SK-N-MC (cell line): ENCODE measurements at places on chromosomes 16 and 17.

GRCh38 chr17:80152081-80152702 lies 5.3 kb upstream of the EIF4A3 start:
- DNase-seq, result no peak

DNA sequence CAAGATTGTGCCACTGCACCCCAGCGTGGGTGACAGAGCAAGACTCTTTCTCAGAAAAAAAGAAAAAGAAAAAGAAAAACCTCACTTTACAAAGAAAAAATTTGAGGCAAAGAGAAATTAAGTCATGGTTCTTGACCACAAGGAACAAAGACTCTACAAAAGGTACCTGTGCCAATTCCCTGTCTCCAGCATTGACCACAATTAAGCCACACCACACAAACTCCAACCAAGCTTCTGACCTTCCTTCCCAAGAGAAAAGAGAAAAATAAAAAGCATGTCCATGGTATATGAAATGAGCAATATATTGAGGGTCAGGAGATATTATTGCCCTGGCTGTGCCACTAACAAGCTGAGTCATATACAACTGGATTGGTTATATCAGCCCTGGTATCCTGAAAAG lies 146.3 kb upstream of the NOG start:
- no peak for DNase-seq

DNA sequence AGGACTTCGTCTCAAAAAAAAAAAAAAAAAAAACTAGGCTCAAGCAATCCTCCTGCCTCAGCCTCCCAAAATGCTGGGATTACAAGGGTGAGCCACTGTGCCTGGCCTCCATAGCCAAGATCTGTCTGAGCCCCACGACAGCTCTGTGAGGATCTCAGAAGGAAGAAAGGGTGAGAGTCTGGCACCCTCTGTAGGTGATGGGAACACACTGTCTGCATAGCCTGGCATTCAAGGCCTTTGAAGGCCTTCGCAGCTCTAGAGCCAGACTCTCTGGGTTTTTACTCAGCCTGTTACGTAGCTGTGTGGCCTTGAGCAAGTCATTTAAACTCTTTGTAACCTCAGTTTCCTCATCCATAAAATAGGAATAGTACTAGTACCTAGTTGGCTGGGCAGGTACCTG lies 6.3 kb upstream of the XPO6 start:
- no peak for DNase-seq

DNA sequence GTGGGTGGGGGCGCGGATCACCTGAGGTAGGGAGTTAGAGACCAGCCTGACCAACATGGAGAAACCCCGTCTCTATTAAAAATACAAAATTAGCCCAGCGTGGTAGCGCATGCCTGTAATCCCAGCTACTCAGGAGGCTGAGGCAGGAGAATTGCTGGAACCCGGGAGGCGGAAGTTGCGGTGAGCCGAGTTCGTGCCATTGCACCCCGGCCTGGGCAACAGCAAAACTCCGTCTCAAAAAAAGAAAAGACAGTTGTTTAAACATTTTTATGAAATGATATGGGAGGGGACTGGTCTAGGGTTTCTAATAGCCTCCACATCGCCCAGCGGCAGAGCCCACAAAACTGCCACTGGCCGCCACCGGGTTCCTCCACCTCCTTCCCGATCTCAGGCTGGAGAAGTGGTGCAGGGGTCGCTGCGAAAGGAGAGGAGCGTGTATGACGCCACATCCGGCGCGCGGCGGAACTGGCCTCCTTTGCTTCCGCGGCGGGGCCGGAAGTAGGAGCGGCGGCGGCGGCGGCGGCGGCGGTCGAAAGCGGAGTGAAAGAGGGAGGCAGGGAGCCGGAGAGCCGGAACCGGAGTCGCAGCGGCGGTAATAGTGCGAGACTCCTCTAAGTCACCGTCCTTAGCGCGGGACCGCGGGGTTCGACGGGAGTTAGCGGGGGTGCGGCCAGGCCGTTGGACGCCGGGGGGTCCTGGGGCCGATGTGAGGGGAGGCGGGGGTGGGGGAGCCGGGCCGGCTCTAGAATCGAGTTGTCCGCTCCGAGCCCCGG lies at the start of gene PPP4C:
Gene PPP4C, plus strand, starts transcription at position 492 of the 773 bp plus-strand sequence. CDS start 384 bp downstream, outside the sequence.
- peak; percentile 37 for DNase-seq

DNA sequence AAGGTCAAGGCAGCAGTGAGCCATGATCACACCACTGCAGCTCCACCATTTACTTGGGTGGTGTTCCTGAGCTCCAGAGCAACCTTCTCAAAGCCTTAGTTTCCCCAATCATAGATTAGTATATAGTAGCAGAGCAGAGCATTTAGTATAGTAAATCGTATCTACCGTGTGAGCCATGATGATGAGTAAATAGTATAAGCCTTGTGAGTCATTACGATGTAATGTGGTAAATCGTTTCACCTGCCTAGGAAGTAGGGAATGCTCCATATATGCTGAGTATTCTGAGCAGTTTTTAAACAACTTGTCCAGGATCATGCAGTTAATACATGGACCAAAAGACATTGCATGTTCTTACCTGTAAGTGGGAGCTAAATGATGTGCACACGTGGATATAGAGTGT lies 66.4 kb downstream of the SCNN1B start:
- no peak for DNase-seq

DNA sequence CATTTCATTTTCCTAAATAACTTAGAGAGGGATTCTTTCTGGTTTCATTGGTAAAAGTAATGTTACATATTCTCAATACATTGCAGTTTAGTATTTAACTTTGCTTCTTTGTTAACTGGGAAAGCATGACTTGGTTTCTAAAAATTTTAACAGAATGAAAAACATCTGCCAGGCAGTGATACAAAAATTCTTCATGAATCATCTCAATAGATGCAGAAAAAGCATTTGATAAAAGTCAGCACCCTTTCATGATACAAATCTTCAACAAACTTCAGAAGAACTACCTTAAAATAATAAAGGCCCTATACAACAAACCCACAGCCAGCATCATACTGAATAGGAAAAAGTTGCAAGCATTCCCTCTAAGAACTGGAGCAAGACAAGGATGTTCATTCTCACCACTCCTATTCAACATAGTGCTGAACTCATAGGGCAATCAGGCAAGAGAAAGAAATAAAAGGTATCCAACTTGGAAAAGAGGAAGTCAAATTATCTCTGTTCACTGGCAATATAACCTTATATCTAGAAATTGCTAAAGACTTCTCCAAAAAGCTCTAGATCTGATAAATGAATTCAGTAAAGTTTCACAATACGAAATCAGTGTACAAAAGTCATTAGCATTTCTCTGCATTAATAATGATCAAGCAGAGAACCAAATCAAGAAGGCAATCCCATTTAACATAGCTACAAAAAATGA lies 50.4 kb downstream of the SLFN5 start:
- no peak for DNase-seq

- no peak for DNase-seq
Observed at GRCh38 chr17:79413611-79414010, 197.2 kb downstream of the RBFOX3 start.

GRCh38 chr17:64653325-64653984 lies 8.7 kb downstream of the SMURF2 start:
- no peak for DNase-seq

DNA sequence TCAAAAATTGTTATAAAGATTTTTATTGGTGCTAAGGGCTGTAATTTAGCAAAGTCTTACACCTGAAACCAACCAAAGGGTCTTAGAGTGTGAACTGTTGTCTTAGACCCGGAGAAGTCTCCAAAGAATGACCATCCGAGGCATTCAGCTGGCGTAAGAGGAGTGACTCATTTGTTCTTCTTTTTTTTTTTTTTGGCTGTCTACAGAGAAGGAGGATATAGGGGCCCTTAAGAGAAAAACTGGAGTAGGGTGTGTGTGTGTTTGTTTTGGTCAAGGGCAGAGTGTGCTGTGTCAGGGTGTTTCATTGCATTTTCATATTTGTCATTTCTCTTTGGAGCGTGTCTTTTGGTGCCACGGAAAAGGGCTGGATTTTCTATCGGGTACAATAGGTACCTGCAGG lies 508.0 kb downstream of the WWOX start:
- no peak for DNase-seq

DNA sequence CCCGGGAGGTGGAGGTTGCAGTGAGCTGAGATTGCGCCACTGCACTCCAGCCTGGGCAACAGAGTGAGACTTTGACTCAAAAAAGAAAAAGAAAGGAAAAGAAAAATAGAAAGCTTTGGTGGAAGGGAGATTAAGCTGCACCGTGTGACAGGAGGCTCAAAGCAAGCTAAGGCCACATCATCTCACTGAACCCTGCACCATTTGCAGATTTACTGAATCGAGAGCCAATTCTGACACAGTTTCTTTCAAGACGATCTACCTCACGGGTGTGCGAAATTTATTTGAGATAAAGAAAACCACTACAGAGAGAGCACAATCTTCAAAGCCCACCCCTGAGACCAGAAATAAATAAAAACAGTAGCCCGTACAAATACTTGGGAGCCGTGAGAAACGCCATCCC lies 49.6 kb downstream of the RTN4RL1 start:
- DNase-seq, result no peak

- no peak for DNase-seq
Observed at GRCh38 chr16:78930561-78930960, 670.0 kb downstream of the MAF start.

GRCh38 chr16:17272716-17273115 lies 198.0 kb downstream of the XYLT1 start:
- DNase-seq, result no peak

DNA sequence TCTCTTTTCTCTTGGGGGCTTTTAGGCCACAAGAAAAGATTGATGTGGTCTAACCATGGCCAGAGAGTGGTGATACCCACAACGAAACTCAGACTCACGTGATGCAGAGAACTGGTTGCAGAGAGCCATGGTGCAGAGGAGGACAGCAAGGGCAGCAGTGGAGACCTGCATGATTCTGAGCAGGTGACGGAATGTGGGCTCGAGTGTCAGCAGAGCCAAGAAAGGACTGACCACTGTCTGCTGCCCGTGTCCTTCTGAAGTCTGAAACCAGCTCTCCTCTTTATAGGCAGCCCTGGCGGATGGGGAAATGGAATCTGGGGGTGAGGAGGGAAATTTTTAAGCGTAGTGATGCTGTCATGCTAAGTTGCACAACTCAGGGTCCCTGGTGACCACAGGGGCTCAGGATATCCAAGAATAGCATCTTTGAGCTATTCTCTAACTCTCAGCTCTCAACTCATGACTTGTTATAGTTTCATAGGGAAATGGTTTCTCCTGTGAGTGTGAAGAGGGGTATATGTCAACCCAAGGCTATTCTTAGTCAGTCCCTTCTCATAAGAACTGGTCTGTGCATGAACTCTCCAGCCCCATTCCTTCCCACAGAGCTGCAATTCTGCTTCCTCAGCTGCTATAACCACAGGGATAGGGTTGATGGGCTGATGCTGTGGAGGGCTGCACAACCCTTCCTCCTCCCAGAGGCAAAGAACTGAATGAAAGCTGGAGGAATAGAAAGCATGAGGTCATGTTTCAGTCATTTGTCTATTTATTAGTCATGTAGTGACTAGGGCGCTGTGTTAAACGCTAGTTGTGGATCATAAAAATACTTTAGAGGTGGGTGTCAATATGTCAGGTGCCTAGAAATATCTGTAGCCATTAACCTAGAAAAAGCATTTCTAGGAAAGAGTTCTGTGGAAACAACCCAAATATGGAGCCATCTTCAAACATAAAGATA lies at the start of gene CCL3:
Gene CCL3, minus strand, starts transcription at position 256 of the 949 bp plus-strand sequence. Its CDS starts 85 bp downstream, at position 171.
- DNase-seq, result no peak

GRCh38 chr16:89314854-89315253 lies 97.4 kb downstream of the ZNF778 start:
- DNase-seq, result no peak

GRCh38 chr17:76630151-76630550 lies 13.4 kb downstream of the ST6GALNAC1 start:
- DNase-seq, result no peak

DNA sequence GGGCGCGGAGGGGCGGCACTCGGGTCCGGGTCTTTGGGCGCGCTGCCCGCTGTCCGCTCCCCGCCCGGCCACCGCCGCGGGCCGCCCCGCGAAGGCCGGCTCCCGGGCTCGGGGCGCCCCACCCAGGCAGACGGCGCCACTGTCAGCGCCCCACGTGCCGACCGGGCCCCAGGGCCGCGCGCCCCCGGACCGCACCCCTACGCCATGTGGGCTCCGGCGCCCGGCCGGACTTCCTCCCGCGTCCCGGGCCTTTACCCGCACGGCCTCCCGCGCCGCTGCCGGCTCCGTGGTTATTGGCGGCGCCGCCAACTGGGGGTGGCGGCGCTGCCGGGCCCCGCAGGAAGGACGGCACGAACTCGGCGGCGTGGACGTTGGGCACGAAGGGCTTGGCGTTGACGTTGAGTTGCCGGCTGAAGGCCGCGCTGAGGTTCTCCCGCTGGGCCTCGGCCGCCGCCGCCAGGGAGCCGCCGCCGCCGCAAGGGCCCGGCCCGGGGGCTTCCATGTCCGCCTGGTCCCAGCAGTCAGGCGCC lies 577 bp downstream of the GSPT1 start:
- no peak for DNase-seq

- no peak for DNase-seq
Observed at GRCh38 chr16:57507136-57508034, 21.1 kb upstream of the DOK4 start.
